Activated CD4-positive, alpha-beta T cell treated with anti-CD3 and anti-CD28 coated beads, Interleukin-2, amount 10 ng/mL, durations not matched to agents 7 days and 5 days (primary cell): ENCODE measurements at places on chromosomes 7 and 10.
A peak's percentile ranks its signal among the peaks of the same experiment; 100 is the strongest.

- DNase-seq, result no peak
Observed at GRCh38 chr10:127266431-127266830, 70.0 kb upstream of the INSYN2A start.

DNA sequence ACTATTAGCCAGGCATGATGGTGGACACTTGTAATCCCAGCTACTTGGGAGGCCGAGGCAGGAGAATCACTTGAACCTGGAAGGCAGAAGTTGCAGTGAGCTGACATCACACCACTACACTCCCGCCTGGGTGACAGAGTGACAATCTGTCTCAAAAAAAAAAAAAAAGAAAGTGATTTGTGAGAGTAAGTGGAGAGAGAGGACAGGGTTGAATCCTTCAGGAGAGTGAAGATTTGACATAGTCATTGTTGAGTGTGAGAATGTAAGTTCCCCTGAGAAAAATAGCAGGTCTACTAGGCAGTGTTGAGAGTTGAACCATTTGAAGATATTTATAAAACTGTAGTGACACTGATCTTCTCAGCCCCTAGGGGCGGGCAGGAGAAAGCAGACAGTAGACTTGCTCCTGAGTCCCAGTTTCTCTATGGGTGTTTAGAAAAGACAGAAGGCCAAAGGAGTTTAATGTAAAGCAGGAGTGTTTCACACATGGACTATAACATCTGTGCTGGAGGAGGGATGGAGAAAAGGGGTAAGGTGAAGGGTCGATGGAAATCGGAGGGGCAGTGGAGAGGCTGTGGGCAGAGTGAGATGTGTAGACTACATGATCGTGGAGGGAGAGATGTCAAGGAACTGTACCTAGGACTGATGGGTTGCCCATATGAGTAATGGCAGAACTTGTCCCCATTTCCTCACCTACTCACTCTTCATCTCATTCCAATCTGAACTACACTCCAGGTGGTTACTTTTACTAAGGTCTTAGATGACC, 13.7 kb upstream of the LAMB4 start:
- DNase-seq, result no peak

- DNase-seq, result no peak
Observed at GRCh38 chr7:135736586-135737305, 8.8 kb upstream of the SLC13A4 start.

GRCh38 chr7:25369786-25370185, 141.5 kb upstream of the NPVF start:
- no peak for DNase-seq

- DNase-seq, result no peak
Observed at GRCh38 chr7:69873512-69873911, 275.2 kb downstream of the AUTS2 start.

GRCh38 chr7:40742270-40742669, 607.5 kb downstream of the SUGCT start:
- DNase-seq, result no peak

DNA sequence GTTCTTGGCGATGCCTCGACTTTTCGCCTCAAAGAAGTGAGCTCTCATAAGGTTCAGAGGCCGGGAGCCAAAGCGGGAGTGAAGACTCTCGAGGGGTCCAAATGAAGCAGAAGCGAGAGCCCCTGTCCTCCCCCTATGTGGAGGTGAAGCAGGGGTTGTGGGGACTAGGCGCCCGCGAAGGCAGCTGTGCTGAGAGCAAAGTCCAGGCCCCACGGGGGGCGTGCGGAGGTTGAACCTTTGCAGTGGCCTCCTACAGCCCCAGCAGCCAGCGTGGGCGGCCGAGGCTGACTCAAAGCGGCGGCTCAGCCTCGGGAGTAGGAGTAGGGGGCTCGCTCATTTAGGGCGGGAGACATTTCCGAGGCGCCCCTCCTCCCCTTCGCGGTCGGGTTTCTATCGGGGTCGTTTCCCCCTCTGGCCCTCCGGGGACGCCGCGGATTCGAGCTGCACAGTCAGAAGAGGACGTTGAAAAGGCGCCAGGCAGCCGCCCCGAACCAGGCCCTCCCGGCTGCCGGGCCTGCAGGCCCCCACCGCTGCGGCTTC, 553 bp upstream of the ADD3 start:
- no peak for DNase-seq

DNA sequence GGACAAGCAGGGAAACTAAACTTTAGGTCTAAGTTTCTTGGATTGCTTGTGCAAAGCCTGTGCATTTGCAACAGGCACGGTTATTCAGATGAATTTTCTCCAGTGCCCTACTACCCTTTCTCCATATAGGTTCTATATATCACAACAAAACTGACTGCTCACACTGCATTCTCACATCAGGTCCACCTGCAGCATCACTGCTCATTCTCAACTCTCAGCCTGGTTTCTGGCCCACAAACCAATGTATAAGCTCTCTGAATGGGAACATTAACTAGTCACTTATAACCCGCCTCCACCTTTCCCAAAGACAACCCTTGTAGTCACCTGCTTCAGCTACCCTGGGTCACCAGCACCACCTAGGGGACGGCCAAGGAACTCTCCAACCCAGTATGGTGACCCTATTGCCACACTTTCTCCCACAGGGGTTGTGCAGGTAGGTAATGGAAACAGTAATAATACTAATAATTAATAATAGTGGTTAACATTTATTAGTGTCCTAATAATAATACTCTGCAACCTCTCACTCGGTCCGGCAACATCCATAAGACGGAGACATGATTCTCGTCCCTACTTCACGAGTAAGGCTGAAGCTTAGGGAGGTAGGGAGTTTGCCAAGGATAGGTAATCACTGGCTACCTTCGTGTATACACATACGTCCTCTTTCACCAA, 97.3 kb downstream of the CLEC2L start:
- DNase-seq, result peak; percentile 67

GRCh38 chr7:50557099-50557498, 8.1 kb downstream of the DDC start:
- no peak for DNase-seq

- DNase-seq, result no peak
Observed at GRCh38 chr10:74825371-74826141, 844 bp upstream of the KAT6B start.

DNA sequence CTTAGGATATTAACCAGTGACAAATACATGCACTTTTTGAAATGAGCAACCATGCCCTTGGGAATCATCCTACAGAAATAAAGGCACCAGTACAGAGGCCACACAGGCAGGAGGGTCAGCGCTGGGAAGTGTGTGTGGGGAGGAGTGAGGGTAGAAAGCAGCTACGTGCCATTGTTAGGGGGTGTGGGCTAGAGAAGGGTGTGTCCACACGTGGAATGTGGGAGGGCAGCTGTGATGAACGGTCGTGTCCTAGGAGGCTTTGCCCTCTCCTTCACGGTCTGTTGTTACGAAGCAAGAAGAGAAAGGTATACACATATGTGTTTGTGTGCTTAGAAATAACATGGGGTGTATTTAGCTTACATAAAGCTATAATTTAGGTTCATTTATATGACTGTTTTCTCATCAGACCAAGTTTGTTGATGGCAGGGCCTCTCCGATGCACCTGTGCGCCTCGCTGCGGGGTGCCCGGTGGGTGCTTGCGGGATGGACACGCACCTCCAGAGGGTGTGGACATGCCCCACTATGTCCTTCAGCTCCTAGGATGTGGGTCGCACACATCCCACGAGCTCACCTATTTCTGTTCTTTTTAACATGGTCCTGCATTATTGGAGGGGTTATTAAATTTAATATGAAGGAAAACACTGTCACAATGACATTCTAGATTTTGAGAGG, 16.9 kb upstream of the GET4 start:
- no peak for DNase-seq

GRCh38 chr10:124573726-124574455, 112.3 kb downstream of the LHPP start:
- no peak for DNase-seq

GRCh38 chr10:93820434-93820833, 62.7 kb downstream of the LGI1 start:
- DNase-seq, result no peak

- DNase-seq, result no peak
Observed at GRCh38 chr7:21185653-21186265, 242.1 kb upstream of the SP4 start.

- no peak for DNase-seq
Observed at GRCh38 chr7:157972914-157973313, 614.7 kb downstream of the PTPRN2 start.
